ENCODE measurements at places on chromosomes 16 and 17.

- DNase-seq, result no peak
Observed at GRCh38 chr16:68768771-68769170, 31.7 kb downstream of the CDH1 start.

- DNase-seq, result no peak
Observed at GRCh38 chr17:28717578-28718332, at the start of gene RAB34. RAB34 (minus strand) TSS chr17:28717868; CDS start chr17:28717266, 602 bp downstream.

DNA sequence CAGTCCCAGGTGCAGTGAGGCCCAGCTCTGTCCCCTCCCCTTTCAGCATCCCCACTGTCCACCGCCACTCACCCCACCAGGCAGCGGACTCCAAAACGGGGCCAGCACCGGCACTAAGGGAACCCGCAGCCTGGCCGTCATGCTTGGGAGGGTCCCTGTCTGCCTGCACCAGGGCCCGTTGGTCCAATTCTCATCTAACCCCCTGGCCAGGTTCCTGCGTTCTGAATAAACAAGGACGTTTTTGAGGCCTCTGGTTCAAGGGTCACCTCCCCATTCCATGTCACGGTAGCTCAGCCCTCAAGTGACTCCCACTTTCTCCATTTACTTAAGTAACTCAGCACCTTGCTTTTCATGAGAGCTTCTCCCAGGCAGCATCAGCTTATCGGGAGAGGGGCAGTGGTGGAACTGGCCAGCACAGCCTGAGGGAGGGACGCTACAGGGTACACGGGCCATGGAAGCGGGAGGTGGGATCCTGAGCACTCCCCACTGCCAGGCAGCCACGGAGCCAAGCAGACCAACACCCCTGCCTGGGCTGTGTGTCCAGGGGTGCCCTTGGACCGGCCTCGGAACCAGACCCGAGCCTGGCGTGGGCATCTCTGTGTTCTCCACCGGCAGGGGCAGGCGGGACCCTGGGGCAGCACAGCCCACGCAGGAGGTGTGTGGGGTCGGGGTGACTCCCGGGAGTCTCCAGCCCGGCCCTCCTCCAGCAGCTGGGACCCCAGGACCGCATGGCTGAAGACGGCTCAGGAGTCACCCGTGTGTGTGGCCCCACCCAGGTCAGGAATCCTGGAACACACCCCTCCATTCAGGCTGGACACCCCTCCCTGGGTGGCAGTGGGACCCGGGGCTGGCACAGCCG is 74.9 kb upstream of the GNG13 start:
- no peak for DNase-seq

GRCh38 chr17:27600471-27600870 is 30.5 kb upstream of the LGALS9 start:
- DNase-seq, result no peak

- no peak for DNase-seq
Observed at GRCh38 chr16:84455031-84455430, 49.4 kb downstream of the MEAK7 start.

DNA sequence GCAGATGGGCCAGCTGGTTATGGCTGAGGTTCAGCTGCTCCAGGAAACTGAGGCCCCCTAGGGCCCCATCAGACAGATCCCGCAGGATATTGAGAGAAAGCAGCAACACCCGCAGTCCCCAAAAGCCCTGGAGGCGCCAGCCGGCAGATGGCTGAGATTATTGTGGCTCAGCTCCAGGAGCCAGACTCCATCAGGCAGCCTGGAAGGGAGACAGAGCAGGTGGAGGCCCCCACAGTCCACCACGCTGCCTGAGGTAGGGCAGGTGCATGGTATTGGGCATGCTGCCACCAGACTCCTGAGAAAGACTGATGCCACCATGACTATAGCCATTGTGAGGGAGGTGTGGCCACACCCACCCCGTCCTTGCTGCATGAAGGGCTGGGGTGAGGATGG is 9.5 kb upstream of the TMEM101 start:
- no peak for DNase-seq

GRCh38 chr17:73285916-73286862 is 24.5 kb upstream of the CPSF4L start:
- DNase-seq, result no peak
